ENCODE measurements at places on chromosomes 12 and 14.

DNA sequence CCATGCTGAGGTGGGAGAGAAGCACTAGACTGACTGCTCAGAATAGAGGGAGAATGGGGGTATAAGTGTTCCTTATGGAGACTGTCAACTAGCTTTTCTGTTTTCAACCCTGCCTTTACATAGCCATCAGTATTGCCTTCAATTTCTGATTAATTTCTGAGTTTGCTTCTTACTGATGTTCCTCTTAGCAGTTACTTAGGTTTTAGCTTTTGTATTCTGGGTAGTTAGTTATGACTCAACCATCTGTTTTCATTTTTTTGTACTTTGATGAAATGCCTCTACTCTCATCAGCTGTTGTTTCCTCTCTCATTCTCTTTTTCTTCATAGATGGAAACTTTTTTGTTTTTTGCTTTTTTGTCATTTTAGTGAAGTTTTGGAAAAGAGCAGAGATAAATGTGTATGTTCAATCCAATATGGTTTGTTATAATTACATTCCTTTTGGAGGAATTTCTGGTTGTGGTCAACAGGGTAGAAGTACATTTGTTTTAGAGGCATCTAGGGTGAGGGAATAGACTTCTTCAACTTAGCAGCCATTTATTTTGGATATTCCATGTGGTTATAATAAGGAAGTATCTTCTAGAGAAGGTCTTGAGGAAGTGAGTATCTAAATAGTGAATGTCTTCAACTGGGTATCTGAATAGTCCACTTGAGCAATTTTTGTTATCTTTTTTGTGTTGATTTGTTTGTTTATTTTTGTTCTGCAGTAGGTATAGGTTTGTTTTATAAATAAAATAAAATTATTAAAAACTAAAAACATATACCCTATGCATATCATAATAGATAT is 29.6 kb downstream of the PMCH start:
- DNase-seq: no peak

DNA sequence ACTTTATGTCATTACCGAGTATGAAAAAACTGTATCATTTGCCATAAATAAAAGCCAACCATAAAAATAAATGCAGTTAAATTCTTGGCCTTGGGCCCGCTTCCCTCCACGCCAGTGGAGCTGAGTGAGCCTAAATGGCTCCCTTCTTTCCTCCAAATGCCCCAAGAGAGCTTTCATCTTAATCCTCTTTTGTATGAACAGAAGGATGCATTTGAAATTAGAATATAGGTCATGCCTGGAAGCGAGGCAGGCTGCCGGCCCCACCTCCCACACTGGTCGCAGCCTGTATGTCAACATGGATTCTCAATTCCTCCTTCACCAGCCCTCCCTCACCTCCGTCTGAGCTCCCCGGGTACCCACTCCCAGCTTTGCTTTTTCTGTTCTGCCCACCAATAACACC is 245.7 kb downstream of the SLC15A4 start:
- DNase-seq: no peak

GRCh38 chr12:77689510-77690086 is 141.1 kb upstream of the NAV3 start:
- no peak for DNase-seq

GRCh38 chr12:63206909-63207308 is 55.9 kb upstream of the AVPR1A start:
- DNase-seq: no peak

- DNase-seq: no peak
Measured at GRCh38 chr12:67795236-67795635, 146.7 kb downstream of the DYRK2 start.

GRCh38 chr12:110280392-110280778 is 662 bp upstream of the ATP2A2 start:
- DNase-seq: peak; percentile 45

DNA sequence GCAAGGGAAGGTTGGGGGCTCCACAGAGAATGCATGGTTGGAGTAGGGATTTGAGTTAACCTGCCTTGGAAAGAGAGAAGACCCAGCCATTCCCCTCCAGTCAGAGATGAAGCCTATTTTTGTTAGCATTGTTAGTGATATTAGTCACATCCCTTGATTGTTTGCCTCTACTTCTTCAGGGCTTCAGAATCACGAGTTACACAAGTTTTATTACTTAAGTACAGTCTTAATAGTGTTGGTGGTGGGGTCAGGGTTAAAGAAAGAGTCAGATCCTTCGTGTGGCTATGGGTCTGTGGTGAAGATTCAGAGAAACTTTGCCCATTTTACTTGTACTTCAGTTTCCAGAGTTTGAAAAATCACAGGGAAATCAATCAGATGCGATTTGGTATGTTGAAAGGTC is 363.1 kb downstream of the LRIG3 start:
- no peak for DNase-seq

GRCh38 chr14:36408388-36408787 is 88.0 kb upstream of the MBIP start:
- no peak for DNase-seq

DNA sequence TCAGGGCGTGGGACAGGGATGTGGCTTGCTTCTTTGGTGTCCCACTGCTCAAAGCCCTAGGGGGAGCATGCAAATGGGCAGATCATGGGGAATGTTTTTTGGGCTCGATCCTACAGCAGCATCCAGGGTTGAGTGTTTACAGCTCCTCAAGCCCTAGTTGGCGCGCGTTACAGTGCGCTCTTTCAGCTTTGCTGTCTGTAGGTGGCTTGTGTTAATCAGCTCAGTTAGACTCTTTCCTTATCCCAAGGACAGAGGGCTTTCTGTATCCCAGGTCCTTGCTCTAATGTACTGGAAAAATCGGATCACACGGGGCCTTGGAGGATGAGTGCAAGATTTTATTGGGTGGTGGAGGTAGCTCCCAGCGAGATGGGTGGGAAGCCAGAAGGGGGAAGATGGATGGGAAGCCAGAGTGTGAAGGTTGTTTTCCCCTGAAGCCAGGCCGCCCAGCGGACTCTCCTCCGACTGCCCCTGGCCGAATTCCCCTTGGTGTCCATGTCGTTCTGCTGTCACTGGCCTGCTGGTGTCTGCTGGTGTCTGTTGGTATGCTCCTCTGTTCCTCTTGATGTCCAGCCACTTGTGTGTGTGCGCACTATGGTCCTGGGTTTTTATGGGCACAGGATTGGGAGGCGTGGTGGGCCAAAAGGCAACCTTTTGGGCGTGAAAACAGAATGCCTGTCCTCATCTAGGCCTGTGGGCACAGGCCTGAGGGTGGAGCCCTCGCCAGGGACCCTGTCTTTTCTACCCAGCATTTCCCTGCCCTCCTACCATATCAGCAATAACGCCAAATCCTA is 10.7 kb upstream of the TXNRD1 start:
- DNase-seq: no peak

DNA sequence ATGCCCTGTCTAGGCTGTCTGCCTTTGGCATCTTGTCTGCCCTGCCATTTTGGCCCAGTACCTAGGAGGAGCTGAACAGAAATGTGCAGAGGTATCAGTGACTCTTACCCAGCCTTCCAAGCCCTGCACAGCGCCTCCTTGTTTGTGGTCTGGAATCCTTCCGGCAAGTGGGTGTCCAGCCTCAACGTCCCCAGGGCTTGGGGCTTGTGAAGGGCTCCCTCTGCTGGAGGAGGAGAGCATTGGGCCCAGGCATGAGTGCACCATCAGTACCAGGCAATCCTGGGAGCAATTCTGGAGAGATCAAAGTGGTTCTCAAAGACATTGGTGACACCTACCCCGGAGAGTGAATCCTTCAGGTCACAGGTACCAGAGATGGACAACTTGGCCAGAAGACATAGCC is 2.4 kb upstream of the TCL1B start:
- no peak for DNase-seq

DNA sequence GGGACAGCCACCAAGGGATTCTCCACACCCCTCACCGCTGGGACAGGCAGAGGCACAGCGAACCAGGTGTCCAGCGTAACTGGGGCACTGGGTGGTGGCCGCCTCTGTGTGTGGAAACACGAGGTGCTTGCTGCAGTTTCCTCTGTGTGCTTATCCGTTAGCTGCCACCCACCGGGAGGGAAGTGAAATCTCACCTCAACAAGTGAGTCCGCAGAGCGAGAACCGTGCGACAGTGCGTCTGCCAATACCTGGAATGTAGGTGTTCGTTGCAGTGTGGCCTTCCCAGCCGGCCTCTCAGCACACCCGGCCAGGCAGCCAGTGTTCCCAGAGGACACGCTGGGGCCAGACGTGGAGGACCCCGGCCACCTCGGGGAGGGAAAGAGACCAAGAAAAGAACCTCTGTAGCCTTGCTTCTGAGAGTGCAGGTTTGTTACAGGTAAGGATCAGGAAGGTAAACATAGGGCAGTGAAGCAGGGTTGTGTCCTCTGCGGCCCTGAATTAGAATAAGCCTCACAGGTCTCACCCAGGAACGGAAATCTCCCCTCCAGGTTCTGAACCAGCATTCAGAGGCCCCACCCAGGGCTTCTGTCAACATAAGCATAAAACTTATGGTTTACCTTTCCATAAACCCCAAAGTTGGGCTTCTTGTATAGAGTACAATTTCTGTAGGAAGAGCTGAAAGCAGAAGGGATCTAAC is 1.5 kb downstream of the BCL2L14 start:
- no peak for DNase-seq

DNA sequence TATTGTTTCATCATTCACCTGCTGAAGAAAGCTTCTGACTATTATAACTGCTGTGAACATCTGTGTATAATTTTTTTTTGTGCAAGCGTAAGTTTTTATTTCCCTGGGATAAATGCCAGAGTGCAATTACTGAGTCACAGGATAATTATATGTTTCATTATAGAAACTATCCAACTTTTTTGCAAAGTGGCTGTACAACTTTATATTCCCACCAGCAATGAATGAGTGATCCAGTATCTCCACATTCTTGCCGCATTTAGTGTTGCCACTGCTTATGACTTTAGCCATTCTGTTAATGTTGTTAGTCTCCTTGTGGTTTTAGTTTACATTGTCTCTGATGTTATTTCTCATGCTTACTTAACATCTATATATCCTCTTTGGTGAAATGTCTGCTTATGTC is 88.1 kb upstream of the CCDC175 start:
- DNase-seq: no peak

DNA sequence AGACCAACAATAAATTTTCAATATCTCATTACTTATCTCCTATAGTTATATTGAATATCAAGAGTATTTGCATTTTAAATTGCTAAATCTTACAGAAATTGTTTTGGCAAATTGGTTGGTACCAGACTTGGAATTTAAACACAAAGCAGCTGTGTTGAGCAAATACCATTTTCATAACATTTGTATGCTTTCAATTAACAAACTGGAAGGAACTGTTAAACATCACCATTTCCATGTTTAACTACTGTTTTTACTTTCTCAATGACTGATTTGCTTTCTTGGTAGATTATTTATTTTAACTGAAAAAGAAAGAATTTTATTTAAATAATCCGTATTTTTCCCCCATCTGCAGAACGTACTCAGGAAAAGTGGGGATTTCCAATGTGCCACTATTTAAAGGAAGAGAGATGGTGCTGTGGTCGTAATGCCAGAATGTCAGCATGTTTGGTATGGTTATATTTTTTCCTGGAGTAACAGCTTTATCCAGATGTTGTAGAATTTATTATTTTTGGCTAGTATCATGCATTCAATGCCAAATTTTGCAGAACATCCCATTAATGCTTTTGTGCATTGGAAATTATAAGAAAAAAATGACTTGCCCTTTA is 72.3 kb downstream of the METTL25 start:
- DNase-seq: no peak

GRCh38 chr14:81429028-81429427 is 28.9 kb upstream of the STON2 start:
- no peak for DNase-seq

GRCh38 chr12:46455648-46456352 is 83.2 kb upstream of the SLC38A2 start:
- no peak for DNase-seq

- no peak for DNase-seq
Measured at GRCh38 chr12:62375603-62376002, 91.0 kb upstream of the MON2 start.

GRCh38 chr12:122651520-122652224 is 51.5 kb downstream of the HCAR2 start:
- no peak for DNase-seq

DNA sequence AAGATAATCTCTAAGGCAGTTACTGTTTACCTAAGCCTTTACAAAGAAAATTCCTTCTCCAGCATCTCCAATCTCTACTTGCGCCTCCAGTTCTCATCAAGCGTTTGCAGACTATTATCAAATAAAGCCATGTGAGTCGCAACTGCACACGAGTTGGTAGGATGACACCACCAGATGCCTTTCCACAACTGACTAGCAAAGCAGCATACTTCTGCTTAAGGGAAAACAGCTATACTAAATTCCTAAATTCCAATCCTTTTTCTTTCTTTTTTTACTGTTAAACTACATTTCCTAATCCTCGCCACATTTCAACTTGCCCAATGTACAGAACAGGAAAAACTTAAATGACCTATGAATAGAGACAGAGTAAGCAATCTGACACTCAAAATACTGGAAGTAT is 166.7 kb downstream of the ITPR2 start:
- no peak for DNase-seq

DNA sequence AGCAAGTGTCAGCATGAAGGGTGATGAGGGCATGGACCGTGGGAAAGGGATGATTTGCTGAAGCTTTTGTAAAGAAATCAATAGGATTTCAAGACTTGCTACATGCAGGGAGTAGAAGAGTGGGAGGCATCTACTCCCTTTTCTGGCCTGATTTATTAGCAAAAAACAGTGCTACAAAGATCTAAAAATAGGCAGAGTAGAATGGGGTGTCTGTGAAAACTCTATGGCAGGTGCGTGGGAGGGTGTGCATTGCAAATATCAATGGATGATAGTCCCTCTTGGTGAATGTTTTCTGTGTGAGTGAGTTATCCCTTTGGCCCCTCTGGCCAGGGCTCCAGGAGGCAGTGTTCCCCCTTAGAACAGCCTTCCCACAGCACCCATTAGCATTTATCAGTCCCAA is 139.0 kb downstream of the SMOC1 start:
- DNase-seq: no peak

DNA sequence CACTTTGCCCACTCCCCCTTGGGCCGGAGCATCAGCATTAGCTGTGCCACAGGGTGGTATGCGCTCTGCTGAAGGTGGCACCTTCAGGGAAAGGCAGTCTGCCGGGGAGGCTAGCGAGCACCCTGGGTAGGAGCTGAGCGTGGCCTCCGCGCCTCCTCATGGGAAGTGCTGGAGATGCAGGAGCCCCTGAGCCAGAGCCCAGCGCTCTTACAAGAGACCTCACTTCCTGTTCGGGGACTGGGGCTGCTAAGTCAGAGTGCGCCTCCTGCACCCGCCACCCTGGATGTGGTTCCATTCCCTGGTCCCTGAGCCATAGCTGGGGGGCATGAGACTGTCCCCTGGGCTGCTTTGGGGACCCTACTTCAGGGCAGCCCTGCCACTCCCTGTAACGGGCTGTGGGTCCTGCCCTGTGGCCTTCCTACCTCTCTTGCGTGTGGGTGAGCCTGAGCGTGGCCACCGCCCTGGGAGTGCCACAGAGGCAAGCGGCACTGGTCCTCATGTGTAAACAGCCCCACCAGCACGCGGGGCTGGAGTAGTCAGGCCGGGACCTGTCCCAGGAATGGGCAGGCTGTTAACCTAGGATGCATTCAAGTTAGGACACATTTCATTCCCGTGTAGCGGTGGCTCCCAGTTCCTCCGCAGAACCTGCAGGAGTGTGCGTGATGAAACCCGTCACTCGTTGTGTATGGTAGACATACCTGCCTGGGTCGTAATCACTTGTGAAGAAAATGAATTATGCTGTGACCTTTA is 19.4 kb downstream of the COA8 start:
- no peak for DNase-seq
